Cardiac septum (tissue), 1 donor: ENCODE measurements at places on chromosomes 1 and 21.

DNA sequence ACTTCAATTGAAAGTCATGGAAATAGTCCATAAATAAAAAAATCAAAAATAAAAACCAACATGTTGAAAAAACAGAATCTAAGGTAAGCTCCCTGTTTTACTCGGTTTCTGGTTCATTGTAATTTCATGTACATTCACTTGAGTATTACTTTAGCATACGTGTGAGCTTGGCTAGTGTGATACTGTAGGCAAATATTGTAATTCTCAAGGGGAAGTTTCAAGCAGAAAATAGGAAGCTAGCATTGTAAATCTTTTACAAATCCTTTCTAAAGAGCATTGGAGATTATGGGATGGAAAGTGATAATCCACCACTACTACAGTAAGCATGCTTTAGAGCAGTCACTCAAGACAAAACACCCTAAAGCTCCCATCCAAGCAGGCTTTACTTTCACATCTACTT is 3.3 kb upstream of the LPAR3 start:
- no peak for DNase-seq

DNA sequence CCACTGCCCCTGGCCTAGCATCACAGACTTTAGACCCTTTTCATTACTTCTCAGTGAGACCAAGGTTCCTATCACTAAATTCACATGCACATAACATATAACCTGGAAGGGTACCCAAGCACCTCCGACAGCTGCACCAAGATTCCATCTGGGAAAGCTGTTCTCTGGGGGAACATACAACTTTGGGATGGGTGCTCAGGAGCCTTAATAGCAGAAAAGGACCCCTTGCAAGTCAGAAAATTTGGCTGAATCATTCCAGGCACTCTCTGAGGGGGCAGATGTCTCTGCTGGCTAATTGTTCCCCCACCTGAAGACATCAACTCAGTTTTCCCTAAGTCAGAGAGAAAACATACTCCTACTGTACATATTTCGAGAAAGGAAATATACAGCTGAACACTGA is 41.3 kb upstream of the PSEN2 start:
- DNase-seq = peak; percentile 6

- DNase-seq = peak; percentile 63
Measured at GRCh38 chr1:203263496-203263895, 34.0 kb upstream of the CHIT1 start.

GRCh38 chr1:175208773-175209492 is 16.4 kb upstream of the KIAA0040 start:
- DNase-seq = no peak

DNA sequence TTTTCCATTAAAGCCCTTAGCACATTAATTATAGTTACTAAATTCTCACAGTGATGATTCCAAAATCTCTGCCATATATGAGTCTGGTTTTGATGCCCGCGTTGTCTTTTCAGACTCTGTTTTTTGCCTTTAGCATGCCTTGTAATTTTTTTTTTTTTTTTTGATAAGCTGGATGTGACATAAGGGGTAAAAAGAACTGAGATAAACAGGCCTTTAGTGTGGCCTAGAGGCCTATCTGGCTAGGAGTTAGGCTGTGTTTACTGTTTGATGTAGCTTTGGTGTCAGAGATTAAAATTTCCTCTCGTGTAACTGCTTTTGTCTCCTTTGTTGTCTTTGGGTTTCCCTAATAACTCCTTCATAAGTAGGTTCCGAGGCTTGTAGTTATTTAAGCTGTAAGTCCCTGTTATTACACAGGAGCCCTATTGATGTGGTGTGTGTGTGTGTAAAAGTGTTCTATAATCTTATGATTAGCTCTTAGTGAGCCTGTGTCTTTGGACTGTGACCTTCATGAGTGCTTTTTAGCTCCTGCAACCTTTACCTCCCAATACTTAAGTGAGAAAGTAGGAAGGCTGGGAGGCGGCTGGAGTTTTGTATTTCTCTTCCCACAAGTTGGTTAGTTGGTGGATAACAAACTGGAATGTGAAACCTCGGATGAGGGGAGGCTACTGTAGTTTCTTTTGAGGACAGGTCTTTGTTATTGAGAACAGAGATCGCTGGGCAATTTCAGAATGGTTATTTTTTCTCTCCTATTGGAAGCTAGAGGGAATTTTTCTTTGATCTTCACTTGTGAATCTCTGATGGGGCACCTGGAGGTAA is 19.3 kb downstream of the HS2ST1 start:
- DNase-seq = no peak

DNA sequence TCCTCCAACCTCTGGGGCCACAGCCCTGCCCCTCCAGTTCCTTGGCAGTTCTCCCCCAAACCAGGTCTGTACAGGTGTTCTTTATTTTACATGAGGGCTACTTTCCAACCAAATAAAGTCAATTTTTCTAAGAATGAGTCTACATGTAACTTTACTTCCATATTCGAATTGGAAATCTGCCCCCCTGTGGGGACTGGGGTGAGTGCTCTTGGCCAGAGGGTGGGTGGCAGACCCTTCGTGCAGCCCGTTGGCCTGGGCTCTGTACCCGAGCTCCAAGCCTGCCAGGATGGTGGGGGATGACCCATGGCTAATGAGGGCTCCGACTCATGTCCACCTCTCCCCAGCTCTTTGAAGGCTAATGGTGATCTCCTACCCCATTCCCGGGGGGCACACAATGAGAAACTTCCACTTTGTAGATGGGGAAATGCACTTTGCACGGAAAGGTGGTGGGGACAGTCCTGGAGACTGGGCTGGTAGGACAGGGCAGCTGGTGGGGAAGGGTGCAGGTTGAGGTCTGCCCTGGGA is 589 bp upstream of the CATSPER4 start:
- no peak for DNase-seq

GRCh38 chr1:32215629-32216480 is 6.3 kb downstream of the TMEM234 start:
- no peak for DNase-seq
